ENCODE measurements at places on chromosomes 16 and 17.

DNA sequence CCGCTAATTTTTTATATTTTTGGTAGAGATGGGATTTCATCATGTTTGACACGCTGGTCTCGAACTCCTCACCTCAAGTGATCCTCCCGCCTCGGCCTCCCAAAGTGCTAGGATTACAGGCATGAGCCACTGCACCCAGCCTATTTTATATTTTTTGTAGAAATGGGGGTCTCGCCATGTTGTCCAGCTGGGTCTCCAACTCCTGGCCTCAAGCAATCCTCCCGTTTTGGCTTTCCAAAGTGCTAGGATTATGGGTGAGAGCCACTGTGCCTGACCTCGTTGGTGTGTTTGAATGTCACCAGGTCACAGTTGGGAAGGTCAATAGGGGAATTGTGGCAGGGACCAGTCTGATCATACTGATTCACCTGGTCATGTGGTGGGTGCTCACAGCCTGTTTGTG lies 56.7 kb upstream of the NKD1 start:
- DNase-seq, result no peak

DNA sequence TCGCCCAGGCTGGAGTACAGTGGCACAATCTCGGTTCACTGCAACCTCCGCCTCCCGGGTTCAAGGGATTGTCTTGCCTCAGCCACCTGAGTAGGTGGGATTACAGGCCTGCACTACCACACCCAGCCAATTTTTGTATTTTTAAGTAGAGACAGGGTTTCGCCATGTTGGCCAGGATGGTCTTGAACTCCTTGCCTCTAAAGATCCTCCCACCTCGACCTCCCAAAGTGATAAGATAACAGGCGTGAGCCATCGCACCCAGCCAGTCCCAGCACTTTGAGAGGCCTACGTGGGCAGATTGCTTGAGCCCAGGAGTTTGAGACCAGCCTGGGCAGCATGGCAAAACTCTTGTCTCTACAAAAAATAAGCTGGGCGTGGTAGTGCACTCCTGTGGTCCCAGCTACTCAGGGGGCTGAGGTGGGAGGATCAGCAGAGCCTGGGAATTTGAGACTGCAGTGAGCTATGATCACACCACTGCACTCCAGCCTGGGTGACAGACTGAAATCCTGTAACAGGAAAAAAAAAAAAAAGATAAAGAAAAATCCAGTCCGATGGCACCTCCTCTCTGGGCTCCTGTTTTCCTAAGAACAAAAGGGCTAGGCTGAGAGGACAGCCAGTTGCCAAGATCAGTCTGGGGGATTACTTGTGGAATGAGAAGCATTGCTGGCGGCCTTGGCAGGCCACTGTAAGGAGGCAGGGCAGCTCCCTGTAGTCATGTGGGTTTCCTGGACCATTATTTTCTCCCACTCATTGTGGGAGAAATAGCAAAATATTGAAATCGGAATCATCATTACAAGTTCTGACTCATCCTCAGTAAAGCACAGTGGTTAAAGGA lies 3.0 kb upstream of the PIPOX start:
- peak; percentile 48 for DNase-seq

- no peak for DNase-seq
Measured at GRCh38 chr17:73211745-73212144, 18.9 kb downstream of the COG1 start.

- no peak for DNase-seq
Measured at GRCh38 chr16:14095883-14096551, 24.9 kb downstream of the MRTFB start.

DNA sequence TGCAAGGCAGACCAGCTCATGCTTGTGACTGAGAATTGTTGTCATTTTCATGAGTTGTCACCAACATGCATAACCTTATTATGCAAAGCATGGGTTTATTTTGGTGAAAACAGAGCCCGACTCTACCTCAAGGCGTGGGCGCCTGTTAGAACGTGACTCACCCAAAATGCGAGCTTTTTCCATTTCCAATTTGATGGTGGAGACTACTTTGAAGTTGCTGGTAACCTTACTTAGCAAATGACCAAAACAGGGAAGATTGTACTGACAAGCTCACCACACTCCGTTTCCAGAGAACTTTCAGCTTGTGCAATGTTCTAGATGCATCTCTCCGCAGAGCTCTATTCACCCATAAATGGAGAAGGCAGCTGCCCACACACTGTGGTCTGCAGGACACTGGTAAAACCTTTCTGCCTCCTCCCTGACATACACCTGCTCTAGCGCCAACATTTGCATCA lies 284.5 kb downstream of the MAF start:
- DNase-seq, result peak; percentile 3

DNA sequence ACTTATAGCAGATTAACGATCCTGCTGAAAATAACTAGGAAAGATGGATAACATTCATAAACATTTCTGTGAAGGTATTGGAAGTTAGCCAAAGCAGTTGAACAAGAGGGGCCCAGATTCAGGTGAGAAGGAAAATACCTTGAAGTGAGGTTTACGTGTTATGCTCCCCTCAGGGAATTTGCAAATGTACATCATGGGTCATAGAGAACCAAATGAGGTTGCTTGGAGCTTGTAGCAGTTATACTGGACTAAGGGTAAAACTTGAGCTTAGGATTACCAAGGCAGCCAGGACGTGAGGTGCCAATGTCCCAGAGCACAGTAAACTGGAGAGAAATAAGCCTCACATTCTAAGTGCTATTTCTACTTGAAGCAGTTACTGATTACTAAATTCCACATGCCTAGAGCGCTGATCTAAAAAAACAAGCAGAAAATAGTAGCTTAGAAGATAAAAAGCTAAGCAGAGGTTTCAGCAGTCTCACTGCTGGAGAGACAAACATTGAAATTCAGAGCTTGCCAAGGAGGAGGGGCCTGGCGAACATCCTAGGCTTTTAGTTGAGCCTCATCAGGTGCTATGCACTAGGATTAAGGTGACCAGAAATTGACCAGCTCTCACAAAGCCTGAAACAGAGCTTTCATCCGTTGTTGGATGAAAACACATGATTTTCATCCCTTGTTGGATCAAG lies 136.7 kb upstream of the FAM20A start:
- DNase-seq, result no peak

DNA sequence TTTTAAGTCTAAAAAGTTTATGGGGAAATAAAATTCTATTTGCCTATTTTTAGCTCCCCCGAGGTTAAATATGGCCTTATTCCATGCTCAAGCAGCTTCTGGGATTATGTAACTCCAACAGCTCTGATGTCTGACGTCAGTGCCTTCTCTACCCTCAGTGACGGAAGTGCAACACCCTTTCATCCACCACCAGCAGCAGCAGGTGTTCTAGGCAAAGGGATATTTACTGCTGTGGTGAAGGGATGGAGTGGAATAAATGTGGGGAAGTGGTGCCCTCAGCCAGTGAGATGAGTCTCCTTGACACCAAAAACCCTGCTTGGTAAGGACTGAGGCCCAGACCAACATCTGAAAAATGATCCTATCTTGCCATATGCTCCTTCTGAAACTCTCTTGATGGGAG lies 247.4 kb downstream of the SHISA9 start:
- DNase-seq, result peak; percentile 27

DNA sequence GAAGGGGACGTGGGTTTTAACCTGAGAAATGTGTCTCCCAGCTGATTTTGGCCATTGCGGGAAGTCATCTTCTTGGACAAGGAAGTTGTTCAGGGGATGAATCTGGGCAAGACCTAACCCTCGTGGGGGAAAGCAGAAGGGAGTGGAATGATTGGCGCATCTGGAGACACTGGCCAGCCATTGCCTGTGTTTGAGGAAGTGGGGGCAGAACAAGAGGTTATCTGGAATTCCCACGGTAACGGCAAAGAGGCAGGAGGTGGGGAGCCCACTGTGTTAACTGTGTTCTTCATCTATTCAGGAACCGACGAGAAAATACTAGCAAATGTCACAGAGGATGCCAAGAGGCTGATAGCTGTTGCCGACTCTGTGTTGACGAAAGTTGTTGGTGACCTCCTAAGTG lies 66.9 kb downstream of the RNF213 start:
- no peak for DNase-seq

DNA sequence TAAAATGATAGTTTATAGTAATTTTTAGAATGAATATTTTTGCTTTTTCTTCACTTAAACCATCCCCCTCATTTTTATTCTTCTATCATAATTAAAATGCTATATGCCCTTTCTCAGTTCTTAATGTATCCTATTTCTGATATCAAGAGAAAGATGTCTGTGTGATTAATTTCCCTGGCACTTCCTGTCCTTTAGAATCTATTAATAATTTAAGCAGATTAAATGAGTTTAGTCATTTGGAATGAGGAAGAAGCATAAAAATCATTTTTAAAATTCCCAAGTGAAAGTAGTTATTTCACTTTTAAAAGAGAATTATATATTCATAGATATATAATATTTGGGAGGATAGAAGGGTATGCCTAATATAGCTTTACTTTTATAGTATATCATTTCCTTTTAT lies 27.8 kb upstream of the CDR2 start:
- DNase-seq, result no peak

DNA sequence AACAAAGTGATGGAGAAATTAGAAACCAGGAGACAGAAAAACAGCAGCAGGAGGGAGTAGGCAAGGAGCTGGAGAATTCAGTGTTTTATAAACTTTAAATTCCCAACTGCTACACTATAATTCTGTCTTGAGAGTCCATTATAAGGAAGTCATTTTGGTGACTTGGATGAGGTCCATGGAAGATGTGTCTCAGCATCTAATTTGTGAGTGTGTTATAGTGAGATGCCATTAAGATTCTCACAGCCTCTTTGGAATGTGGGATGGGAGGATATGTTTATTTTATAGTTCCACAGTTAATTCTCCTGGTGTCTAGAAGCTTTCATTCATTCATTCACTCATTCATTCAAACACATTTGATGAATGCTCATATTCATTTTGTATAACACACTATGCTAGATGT lies 206.0 kb upstream of the MYOCD start:
- no peak for DNase-seq

DNA sequence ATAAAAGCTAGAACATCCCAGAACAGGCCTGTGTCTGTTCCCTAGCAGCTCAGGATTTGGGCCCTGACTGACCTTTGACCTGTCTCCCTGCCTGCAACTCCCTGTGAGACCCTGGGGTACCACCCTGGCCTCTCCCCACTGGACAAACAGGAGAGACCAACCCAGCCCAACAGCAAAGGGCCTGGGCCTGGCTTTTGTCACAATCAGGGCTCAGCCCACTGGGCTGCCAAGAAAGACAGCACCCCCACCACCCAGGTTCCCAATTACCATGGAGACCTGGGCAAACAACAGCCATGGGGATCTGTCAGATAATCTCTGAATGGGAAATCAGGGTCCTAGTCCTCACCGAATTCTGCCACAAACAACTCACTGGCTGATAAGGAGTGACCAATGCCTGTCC lies 11.1 kb downstream of the PLLP start:
- no peak for DNase-seq

DNA sequence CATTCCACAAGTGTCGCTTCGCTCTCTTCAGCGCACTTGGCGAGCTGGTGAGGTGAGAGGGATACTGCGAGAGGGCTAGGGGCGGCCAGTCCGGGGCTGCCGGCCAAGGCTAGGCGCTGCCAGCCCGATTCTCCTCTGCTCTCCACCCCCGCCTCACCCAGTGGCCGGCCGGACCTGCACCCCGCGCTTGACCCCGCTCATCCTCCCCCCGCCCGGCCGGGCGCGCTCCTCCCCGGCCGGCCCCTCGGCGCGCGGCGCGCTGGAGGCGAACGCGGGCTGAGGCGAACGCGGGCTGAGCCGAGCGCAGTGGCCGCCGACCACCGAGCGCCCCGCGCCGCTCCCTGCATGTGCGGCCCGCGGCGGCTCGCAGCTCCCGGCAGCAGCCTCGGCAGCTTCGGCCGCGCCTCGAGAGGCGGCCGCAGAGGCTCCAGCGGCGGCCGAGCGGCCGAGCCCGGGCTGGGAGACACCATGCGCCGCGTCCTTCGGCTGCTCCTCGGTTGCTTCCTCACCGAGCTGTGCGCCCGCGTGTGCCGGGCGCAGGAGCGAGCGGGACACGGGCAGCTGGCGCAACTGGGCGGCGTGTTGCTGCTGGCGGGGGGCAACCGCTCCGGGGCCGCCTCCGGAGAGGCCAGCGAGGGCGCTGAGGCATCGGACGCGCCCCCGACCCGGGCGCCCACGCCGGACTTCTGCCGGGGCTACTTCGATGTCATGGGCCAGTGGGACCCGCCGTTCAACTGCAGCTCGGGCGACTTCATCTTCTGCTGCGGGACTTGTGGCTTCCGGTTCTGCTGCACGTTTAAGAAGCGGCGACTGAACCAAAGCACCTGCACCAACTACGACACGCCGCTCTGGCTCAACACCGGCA lies at the start of gene SHISA9:
TSS of gene SHISA9 (plus strand) at position 2 of the 865 bp plus-strand sequence.
- no peak for DNase-seq

DNA sequence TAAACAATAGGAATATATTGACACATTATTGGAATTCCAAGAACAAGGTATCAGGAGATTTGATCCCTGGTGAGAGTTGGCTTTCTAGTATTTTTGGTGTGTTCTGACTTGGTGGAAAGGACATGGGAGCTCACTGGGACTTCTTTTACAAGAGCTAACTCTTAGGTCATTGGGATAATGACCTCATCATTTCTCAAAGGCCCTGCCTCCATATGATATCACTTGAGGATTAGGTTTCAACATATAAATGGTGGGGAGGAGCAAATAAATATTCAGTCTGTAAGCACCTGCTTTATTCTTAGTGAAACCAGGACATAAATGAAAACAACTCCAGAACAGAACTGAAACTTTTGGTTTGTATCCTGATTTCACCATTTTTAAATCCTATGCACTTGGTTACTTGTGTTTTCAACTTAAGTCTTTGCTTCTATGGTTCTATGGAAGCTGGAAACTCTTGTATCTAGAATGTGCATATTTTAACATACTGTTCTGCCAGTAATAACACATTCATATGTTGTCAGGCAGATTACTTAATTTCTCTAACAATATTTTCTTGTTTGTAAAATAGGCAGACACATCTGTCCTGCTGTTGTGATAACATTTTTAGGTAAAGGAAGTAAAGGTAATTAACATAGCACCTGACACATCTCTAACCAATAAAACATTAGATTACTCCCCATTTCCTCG lies 1527.7 kb upstream of the CDH8 start:
- no peak for DNase-seq

DNA sequence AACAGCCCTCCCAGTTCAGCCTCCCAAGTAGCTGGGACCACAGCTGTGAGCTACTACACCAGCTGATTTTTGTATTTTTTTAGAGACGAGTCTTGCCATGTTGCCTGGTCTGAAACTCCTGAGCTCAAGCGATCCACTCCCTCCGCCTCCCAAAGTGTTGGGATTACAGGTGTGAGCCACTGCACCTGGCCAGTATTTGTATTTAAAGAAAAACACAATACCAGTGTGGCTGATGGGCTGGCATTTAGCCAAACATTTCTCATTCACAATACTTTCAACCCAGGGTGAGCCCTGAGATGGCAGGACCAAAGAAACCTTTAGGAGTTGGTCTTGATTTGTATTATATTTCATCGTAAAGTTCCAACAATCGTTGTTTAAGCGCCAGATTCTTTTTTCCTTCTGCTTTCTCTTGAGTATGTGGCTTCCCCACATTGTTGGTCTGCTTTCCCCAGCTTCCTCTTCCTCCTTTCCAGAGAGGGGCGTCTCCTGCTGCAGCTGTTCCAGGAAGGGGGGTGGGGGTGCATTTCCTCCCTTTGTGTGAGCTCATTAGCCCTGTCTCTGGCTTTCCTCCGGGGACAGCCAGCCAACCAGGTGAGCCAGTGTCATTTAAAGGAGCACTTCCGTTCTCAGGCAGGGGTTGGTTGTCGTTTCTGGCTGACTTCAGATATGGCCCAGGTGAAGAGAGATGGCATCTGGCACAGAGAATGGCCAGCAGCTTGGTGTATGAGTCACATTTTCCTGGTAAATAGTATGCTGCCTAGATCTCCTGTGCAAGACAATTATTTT lies 79.9 kb downstream of the GPRC5B start:
- peak; percentile 46 for DNase-seq

GRCh38 chr17:38918916-38919315 lies 6.5 kb upstream of the LASP1NB start:
- no peak for DNase-seq

GRCh38 chr16:57578521-57579360 lies 36.3 kb downstream of the ADGRG5 start:
- DNase-seq, result no peak
